ENCODE measurements at places on chromosomes 7 and 10.

DNA sequence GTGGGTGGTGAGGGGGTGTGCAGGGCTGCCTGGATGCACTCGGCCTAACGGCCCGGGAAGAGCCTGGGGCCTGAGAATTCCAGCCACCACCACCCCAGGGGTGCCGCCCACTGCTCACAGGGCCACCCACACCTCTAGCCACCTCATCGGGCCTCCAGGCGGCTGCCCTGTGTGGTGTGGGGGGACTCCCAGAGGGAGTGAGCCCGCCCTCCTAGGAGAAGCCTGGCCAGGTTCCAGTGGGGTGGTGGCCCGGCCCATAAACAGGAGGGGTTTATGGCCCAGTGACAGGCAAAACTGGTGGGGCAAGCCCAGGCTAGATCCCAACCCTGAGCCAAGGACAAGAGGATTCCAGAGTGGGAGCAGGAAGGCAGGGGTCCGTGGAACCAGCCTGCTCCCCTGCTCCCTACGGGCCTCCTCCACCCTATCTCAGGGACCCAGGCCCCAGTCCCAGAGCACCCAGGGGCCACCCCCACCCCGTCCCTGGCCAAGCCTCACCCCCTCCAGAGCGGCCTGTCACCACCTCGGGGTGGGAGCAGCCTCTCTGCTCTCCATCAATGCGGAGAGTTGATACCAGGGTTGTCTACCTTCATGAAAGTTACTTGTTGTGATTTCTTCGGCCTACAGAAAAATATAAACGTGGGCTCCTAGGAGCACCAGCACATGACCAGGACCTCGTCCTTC, 20.2 kb upstream of the PDGFA start:
- no peak for DNase-seq

DNA sequence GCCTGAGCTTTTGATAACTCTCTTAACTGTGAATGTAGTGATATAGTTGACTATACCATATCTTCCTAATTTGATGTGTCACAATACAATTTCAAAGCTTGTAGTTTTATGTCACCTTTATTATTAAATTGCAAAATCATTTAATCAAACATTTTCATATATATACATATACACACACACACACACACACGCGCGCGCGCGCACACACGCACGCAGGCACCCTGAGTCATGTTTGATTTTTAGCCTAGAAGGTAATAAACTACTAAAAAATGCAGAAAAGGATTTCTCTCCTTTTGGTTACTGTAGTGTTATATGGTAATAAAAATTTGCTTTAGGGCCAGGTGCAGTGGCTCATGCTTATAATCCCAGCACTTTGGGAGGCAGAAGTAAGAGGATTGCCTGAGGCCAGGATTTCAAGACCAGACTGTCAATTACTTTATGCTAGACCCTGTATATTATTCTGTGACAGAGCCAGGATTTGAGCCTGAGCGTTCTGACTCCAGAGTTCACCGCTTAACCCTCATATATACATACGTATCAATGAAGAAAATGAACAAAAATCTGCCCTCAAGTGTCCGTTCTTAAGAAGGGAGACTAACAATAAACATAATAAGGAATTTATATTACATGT, 89.6 kb downstream of the PODXL start:
- DNase-seq: no peak

GRCh38 chr7:45647967-45648670, 74.0 kb downstream of the ADCY1 start:
- DNase-seq: no peak

DNA sequence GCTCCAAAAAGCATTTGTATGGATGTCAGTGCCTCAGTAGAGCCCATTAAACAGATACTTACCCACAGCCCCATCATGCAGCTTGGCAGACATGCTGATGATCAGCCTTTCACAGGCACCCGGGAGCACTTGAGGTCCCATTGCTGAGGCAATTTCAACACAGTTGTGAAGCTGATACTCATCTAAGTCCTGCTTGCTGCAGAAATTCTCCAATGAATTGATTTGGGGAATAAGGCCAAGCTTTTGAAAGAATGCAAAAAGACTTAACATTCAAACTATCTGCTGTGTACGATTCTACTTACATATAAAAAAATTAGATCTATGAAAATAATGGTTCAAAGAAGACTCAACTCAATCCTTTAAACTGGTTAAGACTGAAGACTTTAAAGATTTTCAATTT, 60.5 kb downstream of the LAMB4 start:
- DNase-seq: no peak

DNA sequence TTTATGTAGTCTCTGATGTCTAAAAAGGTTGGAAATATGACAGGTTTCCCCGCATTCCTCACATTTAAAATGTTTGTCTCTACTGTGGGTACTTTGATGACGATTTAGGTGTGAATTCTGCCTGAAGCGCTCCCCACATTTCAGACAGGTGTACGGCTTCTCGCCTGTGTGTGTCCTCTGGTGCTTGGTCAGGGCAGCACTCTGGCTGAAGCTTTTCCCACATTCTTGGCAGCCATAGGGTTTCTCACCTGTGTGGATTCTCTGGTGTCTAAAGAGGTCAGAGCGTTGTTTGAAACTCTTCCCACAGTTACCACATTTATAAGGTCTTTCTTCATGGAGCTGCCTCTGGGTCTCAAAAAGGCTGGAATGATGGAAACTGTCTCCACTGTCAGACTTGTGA, 6.3 kb downstream of the ZNF394 start:
- no peak for DNase-seq

DNA sequence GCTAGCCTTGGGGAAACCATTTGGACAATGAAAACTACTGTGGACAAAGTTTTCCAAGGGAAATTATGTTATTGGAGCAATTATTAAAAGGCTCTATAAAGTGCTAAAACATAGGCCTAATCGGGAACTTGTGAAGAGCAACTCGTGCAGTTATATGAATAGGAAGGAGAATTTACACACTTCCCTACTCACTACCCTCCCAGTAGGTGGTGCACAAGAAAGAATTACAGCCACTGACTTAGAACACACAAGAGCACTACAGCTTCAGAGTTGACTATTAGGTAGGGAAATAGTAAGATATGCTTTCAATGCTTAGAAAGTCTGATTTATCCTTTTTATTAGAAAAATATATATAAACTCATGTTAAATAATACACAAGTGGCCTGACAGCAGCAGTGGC, 47.2 kb downstream of the GSAP start:
- DNase-seq: no peak

- DNase-seq: no peak
These were observed 8.1 kb downstream of the PRKRIP1 start for GRCh38 chr7:102404005-102404861.

DNA sequence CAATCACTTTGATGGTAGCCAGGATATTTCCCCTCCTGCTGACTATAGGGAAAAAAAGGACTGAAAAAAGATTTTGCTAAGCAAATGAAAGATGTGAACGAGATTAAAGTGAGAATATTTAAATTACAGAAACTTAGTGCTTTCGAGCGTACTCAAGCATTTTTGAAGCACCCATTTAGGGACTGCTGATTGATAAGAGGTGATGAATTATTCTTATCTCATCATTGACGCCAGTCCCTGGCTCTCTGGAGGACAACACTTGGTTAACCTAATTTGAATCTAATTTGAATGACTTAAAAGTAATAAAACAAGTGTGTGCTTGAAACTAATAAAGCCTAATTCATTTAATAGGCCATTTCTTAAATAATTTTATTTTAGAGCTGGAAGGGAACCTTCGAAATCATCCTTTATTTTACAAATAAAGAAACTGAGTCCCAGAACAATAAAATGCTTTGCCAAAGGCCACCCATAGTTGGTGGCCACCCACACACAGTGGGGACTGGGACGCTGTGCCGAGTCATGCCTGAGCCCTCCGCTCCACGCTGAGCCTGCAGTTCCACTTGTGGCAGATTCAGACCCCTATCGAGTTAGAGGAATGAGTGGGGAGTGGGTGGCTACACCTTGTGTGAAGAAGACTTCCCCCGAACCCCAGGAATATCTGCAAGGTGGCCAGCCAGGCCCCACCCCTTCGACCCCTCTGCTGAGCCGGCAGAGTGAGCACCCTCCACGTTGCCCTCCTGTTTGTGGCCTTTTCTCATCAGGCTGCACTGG, 61.1 kb upstream of the SAMD8 start:
- no peak for DNase-seq

DNA sequence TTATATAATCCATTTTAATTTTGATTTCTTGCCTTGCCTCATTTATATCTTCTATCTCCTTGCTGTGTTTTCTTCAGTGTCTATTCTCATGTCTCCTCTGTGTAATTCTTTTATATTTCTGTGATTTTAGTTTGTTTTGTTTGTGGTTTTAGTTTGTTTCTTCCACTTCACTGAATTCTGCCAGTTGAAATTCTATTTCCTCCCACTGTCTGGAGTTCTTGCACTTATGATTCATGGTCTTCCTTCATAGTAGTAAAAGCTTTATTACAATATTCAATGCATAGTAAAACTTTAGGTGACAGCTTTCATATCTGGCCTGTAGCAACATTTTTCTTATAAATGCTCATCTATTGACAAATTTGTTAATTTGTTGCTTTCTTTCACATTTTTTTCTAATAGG, 113.3 kb downstream of the MAGI2 start:
- no peak for DNase-seq
